COR-L47 (cell line): ENCODE measurements at places on chromosomes 7 and 10.
A peak's percentile ranks its signal among the peaks of the same experiment; 100 is the strongest.

- no peak for DNase-seq
Measured at GRCh38 chr7:2225336-2225735, 7.4 kb downstream of the MAD1L1 start.

DNA sequence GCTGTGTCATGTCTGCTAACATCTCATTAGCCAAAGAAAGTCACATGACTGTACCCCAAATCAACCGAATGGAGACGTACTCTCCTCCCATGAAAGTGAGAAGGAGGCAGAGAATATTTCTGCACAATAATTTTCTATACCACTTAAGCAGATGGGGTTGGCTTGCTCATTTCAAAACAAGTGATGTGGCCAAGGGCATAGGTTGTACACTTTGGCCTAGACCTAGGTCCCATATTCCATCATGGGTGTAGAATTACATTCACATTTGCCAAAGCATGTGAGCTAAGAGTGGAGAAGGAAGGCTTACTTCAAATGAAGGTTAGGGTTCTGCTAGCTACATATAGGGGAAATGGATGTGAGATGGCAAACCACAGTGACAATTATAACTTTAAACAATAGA, 83.0 kb downstream of the ZNF365 start:
- DNase-seq = no peak

DNA sequence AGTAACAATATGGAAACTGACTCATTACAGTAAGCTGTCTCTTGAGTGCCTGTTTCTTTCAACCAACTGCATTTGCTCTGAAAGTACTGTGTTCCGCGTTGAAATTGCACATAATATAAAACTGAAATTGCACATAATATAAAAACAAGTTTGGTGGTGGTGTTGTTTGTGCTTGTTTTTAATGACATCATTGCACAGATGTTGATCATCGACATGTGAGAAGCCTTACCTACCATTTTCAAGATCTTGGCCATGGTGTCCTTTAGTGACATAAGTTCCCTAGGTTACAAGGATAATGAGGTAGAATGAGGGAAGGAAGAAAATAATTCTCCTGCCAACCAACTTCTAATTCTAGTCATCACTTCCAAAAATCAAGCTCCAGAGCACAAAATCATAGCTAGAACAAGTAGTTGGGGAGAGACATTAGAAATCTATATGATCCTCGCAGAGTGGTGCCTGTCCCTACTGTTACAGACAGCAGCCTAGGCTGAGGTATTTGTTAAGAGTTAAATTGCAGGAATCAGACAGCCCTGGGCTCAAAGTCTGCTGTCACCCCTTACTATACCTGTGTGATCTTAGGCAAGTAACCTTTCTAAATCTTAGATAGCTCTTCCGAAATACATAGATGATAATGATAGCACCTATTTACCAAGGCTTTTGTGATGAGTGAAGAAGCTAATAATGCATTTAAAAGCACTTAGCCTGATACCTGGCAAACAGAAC, 29.3 kb downstream of the DOCK4 start:
- DNase-seq = no peak

DNA sequence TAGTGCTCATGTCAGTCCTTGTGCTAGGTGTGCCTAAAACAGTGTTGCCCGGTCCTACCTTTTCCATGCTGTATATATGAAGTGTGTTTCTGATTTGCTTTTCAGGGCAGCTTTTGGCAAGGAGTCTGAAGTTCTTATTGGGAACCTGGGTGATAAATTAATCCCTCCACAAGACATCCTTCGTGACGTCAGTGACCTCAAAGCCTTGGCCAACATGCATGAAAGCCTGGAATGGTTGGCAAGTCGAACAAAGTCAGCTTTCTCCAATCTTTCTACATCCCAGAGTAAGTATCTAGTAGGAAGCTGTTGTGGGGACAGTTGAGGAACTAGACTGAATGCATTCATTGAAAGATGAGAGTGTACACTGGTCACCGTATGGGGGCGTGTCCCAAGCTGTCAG, 189.4 kb upstream of the LRGUK start:
- DNase-seq = no peak

DNA sequence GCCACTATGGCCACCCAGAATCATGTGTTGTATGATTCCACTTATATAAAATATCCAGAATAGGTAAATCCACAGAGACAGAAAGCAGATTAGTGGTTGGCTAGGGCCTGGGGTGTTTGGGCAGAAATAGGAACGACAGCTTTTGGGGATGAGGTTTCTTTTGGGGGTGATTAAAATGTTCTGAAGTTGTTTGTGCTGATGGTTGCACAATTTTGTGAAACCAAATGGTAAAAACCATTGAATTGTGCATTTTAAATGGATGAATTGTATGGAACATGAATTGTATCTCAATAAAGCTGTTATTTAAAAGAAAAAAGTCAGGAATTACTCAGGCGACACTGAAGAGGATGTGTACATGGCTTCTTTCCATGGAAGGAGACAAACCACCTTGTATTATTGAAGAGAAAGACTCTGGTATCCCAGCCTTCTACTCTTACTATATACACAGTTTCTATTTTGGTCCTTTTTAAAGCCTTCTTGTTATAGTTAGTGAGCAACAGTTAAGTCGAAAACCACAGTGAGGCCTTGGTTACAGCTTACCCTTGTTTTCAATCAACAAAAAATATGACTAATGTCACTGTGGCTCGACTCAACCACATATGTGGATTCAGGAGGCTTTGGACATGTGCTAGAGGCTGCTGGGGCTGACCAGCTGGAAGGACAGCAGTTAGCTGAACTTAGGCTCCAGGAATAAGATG, 57.1 kb upstream of the KMT2E start:
- DNase-seq = no peak

GRCh38 chr7:66837007-66837406, 84.0 kb upstream of the TMEM248 start:
- DNase-seq = no peak

GRCh38 chr7:79308192-79308591, 145.3 kb downstream of the MAGI2 start:
- no peak for DNase-seq

DNA sequence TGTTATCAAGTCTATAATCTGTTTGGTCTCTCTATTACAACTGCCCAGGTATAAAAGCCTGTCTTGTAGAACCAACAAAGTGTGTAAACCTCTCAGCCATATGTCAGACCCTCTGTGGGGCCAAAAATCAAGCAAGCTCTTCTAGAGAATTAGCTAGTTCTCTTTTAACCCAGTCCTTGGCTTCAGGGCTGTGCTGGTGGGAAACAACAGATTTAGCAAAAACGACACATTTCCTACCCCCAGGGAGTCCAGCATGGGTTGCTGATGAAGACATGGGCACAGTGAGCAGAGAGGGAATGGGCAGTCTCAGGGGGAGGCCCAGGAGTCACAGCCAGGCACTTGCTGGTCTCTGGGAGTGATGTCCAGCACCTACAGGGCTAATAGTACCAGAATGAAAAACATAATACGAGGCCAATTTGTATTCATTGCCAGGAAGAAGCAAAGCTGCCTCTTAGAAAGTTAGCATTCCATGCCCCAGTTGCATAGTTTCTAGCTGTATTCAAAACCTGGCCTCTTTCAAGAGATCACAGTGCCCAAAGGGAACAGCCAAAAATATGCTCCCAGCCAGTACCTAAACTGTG, 80.1 kb downstream of the FRMD4A start:
- no peak for DNase-seq

DNA sequence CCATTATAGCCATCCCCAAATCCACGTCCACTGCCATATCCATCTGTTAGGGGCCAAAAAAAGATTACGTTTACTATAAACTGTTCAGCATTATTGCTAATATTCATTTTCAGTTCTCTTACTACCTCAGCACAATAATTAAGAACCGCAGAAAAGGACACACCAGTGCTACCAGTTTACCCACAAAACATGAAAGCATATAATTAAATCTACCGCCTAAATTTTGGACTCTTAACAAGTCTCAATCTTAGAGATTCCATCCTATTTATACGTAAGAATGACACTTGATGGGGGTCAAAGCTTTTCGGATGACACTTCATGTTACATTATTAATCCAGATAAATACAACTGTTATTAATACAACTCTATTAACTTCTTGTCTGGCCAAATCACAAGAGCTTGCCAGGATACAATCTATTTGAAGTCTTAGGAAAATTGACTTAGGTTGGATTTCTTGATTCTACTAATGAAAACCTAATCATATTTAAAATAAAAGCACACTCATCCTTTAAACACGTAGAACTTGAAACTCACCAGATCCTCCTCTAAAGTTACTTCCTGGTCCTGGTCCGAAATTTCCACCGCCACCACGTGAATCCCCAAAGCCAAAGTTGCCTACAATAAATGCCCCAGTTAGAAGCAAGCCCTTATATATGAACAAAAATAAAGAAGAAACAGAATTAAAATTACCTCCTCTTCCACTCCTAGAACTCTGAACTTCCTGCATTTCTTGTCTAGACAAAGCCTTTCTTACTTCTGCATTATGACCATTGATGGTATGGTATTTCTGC, 4.5 kb downstream of the HNRNPA2B1 start:
- no peak for DNase-seq

DNA sequence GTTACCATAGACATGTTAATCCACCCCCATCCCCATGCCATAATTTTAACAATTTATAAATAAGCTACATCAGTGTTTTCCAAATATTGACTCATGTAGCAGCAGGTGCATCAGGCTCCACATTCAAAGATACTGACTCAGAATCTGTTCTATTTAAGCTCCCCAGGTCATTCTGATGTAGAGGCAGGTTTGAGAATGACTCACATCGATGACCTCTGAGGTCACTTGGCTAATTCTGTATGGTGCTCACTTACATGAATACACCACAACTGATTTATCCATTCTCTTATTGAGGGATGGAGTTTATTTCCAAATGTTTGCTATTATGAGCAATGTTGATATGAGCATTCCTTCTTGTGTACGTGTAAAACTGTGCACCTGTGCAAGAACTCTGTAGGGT, 1159.0 kb downstream of the TYW1 start:
- no peak for DNase-seq

DNA sequence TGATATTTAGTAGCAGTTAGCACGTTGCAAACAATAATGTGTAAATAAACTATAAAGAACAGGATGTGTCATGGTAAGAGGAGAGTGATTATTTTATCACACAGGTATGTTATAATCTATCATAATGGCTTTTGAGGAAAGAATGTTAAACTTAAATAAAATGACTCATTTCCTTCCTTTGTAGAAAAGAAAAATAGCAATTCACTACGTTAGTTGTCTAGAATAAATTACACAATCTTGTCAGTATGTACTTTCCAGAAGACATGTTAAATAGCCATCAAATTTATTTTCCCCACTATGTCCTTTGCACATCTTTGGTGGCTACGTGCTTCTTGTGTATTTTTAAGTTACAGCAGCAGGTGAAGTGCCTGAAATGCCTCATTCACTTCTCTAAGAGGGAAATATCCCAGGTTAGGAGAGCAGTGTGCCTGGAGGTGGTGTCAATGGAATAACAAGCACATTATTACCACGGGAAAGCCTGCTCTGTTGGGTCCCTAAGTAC, 133.8 kb downstream of the SEMA3A start:
- DNase-seq = no peak

- no peak for DNase-seq
Measured at GRCh38 chr7:118696879-118697278, 472.4 kb downstream of the ANKRD7 start.

DNA sequence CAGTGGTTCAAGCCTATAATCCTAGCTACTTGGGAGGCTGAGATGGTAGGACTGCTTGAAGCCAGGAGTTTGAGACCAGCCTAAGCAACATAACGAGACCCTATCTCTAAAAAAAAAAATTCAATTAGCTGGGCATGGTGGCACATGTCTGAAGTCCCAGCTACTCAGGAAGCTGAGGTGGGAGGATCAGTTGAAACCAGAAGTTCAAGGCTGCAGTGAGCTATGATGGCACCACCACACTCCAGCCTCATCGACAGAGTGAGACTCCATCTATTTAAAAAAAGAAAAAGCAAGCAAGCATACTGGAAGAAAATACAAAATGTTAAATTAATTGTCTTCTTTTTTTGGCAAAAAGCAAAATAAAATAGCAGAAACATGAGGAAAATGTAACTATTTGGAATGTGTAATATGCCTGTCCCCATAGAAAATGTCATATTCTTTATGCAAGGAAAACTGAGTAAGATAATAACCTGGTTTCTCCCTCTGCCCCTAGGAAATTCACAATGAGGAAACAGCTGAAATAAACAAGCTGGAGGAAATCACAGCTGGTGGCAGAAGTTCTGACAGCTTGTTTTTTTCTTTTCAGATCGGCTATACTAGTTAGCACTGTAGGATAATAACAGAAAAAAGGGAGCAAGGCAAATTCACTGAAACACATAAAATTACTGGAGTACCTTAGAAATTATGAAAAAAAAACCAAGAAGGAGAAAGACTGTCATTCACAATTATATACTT, 48.5 kb downstream of the HERPUD2 start:
- no peak for DNase-seq

DNA sequence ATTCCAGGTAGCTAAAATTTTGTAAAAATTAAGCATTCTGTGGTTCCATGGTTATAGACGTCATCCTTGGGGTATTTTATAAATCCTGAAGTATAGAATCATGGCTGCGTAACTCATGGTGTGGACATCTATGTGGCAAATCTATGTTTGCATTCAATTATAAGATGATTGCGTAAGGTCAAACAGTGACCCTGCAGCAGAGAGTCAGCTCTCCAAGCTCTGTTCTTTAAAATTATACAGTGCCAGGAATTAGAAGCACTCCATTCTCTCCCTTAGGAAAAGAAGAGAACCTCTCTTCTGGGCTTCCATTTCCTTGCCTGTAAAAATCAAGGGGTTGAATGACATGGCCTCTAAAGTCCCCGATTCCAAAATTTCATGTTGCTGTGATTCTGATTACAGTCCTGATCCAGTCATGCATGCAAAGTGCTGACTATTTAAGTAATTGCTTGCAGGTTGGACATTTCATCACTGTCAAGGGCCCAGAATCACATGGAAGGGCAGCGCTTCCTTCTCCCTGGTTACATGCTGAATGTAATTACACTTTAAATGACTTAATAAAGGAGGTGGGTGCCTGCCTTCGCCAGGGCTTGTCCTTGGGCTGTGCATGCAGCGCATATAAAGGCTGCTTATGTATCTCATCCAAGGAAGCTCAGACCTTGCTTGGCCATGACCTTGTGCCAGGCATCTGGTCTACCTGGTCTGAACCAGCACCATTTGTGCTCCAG, 550.7 kb downstream of the TYW1 start:
- peak; percentile 1 for DNase-seq

GRCh38 chr7:80379034-80379982, 132.6 kb downstream of the GNAT3 start:
- DNase-seq = peak; percentile 16

DNA sequence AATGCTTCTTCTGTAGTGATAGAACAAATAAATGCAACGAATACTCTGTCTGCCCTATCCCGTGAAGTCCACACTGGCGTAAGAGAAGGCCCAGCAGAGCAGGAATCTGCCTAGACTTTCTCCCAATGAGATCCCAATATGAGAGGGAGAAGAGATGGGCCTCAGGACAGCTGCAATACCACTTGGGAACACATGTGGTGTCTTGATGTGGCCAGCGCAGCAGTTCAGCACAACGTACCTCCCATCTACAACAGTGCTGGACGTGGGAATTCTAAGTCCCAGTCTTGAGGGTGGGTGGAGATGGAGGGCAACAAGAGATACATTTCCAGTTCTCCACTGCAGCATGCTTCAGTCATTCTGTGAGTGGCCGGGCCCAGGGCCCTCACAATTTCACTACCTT, 45.8 kb downstream of the FIGNL1 start:
- DNase-seq = no peak
